Tracheal epithelial cell (primary cell): ENCODE measurements at places on chromosomes 5 and 9. TPM values are rescaled to one million over a fixed set of nuclear protein-coding genes. Genes with fewer than 3 reads are reported as not detected.

FOXI1 gene
- total RNA-seq = not detected in 2 replicates

MUSK gene
- total RNA-seq = not detected in 2 replicates

IFNK gene
- total RNA-seq = not detected in 2 replicates

F2RL1 gene
- 32.2 and 94.9 TPM in 2 replicates for total RNA-seq

OR1J1 gene
- not detected in 2 replicates for total RNA-seq

PNPLA7 gene
- 0.21 and 0.24 TPM in 2 replicates for total RNA-seq

IFNB1 gene
- total RNA-seq = not detected in 2 replicates

TMEM174 gene
- total RNA-seq = not detected in 2 replicates

NACC2 gene
- total RNA-seq = 14.7 and 14.9 TPM in 2 replicates

RNF14 gene
- 58.1 and 64.4 TPM in 2 replicates for total RNA-seq

SURF6 gene
- total RNA-seq = 11.9 and 16.1 TPM in 2 replicates

TSSK1B gene
- total RNA-seq = under 0.01 and 0.21 TPM in 2 replicates
